Suprapubic skin (tissue), 4 donors: ENCODE measurements at places on chromosomes 1 and 21. TPM values are rescaled to one million over a fixed set of nuclear protein-coding genes. Genes with fewer than 3 reads are reported as not detected.

GRCh38 chr1:114274621-114275317 lies 121.1 kb upstream of the SYT6 start:
- no peaks in the 10 kb centered on the region for H3K4me1 ChIP-seq
- no peak for DNase-seq
- H3K27me3 ChIP-seq = no peaks in the 10 kb centered on the region
- H3K4me3 ChIP-seq = no peak overlapping the region
- H3K27ac ChIP-seq = no peak overlapping the region

- H3K27ac ChIP-seq = no peak overlapping the region
- H3K36me3 ChIP-seq = no peaks in the 10 kb centered on the region
- H3K4me1 ChIP-seq = peaks cover 8% of the 10 kb centered on the region
- no peaks in the 10 kb centered on the region for H3K27me3 ChIP-seq
- no peak overlapping the region for H3K4me3 ChIP-seq
- DNase-seq = no peak
These were observed 47.5 kb downstream of the HSF2BP start for GRCh38 chr21:43611598-43612369.

DNA sequence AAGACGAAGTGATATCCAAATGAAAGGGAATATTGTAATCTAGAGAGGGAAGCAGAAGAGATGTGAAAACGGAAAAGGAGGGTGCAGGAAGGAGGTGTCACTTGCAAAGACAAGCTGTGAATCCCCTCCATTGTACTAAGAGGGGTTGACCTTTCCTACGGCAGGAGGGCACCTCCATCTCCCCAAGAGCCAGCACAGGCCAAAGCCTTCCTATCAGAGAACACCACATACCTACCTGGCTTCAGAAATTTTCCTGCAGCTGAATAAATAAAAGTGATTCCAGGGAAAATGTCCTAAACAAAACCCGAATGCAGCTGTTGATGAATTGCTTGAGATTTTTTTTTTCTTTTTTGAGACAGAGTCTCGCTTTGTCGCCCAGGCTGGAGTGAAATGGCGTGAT lies 14.3 kb downstream of the KANK4 start:
- H3K36me3 ChIP-seq = no peaks in the 10 kb centered on the region
- DNase-seq = no peak
- H3K27me3 ChIP-seq = peaks cover 4% of the 10 kb centered on the region
- H3K4me3 ChIP-seq = no peak overlapping the region
- H3K4me1 ChIP-seq = peaks cover 4% of the 10 kb centered on the region

DNA sequence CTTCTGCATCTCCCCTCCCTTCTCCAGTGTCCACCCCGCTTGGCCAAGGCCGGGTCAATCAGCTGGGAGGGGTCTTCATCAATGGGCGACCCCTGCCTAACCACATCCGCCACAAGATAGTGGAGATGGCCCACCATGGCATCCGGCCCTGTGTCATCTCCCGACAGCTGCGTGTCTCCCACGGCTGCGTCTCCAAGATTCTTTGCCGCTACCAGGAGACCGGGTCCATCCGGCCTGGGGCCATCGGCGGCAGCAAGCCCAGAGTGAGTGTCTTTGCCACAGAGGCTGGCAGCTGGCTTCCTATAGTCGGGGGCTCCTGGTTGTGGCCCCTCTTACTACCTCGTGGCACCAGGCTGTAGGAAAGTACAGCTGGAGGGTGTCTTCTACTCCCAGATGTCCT lies 3.6 kb downstream of the PAX7 start:
- no peak for DNase-seq
- peaks cover 16% of the 10 kb centered on the region for H3K4me1 ChIP-seq
- H3K4me3 ChIP-seq = no peak overlapping the region
- H3K27me3 ChIP-seq = peaks cover 100% of the 10 kb centered on the region

DNA sequence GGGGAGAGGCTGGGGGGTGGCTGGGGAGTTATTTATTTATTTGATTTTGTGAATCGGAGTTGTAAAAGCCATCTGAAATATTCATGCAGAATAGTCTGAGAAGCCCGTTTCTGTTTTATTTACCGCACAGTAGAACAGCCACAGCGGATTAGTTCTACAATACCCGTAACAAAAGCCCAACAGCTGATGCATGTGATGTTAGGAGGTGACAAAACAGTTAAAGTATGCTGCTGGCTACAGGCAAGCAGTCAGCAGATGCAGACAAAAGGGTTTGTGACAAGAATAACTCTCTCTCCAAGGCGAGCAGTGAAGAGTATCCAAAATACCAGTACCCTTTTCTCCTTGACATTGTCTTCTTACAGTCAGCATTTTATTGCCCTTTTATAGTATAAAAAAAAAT lies 42.0 kb downstream of the PROX1 start:
- H3K27ac ChIP-seq = no peak overlapping the region
- no peak for DNase-seq
- H3K27me3 ChIP-seq = no peaks in the 10 kb centered on the region
- no peaks in the 10 kb centered on the region for H3K36me3 ChIP-seq

DNA sequence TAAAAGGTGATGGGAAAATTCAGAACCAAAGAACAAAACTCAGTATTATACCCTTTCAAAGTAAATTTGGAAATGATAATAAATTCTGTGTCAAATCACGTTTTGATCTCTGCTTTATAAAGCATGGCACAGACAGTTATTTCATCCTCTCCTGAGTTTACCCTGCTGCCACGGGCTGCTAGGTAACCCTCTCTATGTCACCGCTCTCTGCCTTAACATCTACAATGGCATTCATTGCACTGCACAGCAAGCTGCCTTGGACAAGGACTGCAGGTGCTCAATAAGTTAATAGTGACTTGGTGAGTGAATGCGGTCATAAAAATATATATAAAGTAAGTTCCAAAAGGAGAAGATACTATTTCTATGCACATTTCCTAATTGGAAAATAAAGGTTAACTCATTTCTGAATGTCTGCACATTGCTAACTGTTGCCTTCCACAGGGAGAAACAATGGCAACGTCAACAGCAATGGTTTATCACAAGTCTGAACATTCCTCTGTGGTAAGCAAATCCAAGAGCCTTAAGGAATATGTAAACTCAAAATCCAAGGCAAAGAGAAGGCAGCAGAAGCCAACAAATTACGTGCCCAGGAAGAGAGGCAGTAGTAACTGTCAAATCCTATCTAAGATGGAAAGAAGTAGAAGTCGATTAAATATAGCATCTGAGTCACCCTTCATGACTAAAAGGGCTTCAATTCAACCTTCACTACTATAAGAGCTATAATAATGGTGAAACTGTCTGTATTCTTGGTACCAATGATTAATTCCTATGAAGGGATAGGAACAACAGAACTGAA lies 19.4 kb downstream of the FYB2 start:
- H3K36me3 ChIP-seq = no peaks in the 10 kb centered on the region
- no peaks in the 10 kb centered on the region for H3K27me3 ChIP-seq

GRCh38 chr21:17900281-17900989 lies 81.3 kb upstream of the C21orf91 start:
- H3K27me3 ChIP-seq = no peaks in the 10 kb centered on the region
- no peak overlapping the region for H3K4me3 ChIP-seq
- peaks cover 26% of the 10 kb centered on the region for H3K4me1 ChIP-seq

DNA sequence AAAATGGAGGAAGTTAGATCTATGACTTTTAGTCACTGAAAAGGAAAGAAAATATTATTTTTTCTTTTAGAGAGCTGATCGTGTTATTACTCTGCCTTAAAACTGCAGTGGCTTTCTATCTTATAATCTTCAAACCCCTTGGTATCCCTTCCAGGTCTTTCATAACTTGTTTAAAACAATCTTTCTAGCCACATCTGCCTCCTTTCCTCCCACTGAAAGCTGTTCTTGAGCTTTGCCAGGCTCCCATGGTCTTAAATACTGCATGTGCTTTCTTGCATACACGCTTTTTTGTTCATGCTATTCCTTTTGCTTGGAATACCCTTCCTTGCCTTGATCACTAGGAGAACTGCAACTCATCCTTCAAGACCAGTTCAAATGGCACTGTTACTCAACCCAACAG lies 65.9 kb upstream of the GADD45A start:
- no peaks in the 10 kb centered on the region for H3K36me3 ChIP-seq
- no peaks in the 10 kb centered on the region for H3K27me3 ChIP-seq
- no peak overlapping the region for H3K4me3 ChIP-seq
- peaks cover 20% of the 10 kb centered on the region for H3K4me1 ChIP-seq

TLR5 gene
- 11.0 TPM for total RNA-seq

WDR64 gene
- not detected for total RNA-seq

FCGR3A gene
- total RNA-seq = 0.98 TPM

TAS1R1 gene
- total RNA-seq = 0.45 TPM

CDCA8 gene
- 6.2 TPM for total RNA-seq
